ENCODE measurements at places on chromosomes 3 and 15.

- DNase-seq, result no peak
These were observed 24.8 kb upstream of the SLC25A38 start for GRCh38 chr3:39358333-39358732.

DNA sequence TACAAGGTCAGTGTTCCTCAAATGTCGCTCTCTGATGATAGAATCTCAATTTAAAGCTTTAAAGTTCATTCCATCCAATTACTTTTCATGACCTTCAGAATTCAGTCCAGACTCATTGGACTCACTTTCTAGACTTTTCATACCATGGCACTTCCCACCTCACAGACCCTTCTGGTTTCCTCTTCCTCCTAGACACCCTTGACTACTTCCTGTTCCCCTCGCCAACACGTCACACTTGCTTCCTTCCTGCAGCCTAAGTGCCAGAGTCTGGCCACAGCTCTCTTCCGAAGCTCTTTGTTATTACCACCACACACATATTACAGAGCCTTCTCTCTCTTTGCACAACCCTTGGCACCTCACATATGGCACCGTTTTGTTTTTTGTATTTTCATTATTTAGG, 59.1 kb upstream of the UMPS start:
- DNase-seq, result no peak

DNA sequence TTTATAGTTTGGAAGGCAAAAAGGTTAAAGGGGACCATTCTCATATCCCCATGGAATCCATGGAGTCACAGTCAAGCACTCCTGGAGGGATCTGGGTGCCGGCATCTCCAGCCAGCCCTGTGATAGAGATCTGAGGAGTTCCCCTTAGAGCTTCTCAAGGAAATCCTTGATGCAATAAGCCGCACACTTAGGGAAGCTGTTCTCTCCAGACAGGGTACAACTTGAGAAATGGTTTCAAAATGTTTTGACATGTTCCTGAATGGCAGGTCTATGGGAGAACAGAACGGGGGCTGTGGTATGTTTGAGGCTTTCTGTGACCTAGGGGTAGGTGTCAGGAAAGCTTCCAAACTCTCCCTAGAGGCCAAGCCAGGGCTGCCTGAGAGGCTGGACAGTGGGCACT, 292.9 kb downstream of the TLE3 start:
- DNase-seq, result no peak

DNA sequence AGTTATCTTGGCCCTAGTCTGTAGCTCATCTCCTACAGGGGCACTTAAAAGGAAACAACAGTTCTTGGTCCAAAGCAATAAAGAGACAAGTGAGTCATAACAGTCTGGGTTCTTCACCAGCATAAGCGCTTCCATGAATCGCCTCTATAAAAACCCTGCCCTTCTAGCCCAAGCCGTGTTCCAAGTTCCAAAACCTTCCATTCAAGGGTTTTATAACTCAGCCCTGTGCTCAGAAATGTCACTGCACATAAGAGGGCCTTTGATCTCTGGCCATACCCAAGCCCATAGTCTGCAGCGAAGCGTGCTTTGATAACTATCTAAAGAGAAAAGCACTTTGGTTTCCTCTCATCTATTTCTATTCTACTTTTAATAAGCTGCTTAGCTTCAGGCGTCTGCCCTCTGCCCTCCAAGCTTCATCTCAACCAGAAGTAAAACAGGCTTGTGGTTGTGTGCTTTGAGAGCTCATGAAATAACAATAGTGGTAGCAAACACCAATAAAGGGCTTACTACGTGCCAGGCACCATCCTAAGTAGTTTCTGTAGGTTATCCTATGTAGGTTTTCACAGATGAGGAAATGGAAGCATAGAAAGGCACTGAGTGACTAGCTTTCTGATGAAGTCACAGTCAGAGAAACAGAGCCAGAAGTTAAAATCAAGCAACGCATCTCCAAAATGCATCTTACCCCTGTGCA, 64.0 kb upstream of the AKAP13 start:
- DNase-seq, result no peak

- DNase-seq, result no peak
These were observed 435 bp downstream of the SLC35G2 start for GRCh38 chr3:136819392-136819730.

GRCh38 chr3:71101014-71101413, 482.5 kb downstream of the FOXP1 start:
- DNase-seq, result no peak

- DNase-seq, result no peak
These were observed 229.8 kb downstream of the SNRPN start for GRCh38 chr15:25184356-25185155.

DNA sequence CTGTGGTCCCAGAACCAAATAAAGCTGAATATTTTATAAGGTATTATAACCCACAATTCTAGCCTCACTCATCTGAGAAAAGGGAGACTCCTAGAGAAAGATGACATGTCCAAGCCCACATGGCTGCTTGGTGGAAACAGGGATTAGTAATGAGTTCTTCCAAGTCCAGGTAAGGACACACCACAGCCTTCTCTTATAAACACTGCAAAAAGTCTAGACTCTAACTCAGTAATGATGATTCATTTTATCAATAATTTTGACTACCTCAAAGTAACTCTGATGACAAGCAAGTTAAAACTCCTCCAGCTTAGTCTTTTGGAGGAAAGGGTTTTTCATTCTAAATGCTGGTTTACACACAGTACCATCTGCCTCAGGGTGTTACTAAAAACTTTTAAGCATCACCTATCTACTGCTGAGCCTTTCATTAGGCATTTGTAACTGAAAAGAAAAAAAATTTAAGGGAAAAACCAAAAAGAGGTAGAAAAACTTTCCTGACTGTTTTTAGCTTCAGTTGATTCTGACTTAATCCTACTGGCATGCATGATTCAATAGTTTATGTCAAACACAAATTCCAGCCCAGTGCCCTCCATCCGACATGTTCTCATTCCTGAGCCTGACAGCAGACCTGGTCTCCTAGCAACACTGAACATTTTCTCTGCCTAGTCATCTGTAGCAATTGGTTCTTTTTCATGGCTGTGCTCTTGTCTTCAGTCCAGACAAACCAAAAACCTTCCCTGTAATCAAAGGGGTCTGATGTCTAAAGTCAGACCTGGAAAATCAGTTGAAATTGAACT, 43.9 kb downstream of the P3H2 start:
- no peak for DNase-seq

DNA sequence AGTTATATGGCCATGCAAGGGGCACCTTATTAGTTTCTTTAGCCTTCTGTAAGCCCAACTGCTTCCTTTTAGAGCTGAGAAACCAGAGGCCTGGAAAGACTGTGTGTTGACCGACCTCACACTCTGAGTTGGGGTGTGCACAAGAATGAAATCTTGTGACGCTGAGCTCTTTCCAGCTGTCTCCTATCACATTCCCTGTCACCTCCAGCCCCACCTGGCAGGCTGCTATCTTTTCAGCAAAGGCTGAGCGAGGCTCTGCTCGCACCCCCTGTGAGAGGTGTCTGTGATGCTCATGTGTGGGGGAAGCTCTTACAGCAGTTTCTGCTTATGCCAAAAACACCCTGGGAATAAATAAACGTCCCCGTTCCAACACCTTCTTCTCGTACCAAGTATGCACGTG, 27.0 kb upstream of the LPP start:
- no peak for DNase-seq

DNA sequence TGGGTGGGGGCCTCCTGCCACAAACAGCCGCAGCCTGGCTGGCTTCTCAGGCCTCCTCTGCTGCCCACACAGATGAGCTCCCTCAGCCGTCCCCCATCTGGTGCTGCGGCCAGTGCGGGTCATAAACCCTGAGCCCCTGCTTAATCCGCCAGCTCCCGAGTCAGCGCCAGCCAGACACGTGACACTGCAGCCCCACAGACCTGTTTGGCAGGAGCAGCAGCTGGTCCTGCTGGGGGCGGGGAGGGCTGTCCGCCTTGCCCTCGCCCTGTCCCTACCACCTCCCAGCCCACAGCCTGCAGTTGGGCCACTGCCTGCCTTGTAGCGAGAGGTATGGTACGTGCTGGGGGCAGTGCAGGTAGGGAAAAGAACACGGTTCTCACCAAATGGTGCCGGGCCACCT, 86.2 kb downstream of the IQSEC1 start:
- no peak for DNase-seq

DNA sequence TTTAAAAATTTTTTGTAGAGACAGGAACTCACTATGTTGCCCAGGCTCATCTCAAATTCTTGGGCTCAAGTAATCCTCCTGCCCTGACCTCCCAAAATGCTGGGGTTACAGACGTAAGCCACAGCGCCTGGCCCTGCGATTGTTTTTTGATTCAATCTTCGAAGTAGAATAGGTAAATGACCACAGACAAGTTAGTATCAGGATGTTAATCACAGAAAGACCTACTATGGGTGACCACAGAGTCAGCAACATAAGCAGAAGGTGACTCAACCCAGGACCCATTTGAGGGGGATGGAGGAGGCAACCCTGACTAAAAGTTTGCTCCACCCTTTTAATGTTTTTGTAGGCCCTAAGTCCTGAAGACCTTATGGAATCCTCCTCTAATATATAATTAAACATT, 10.0 kb upstream of the USP3 start:
- no peak for DNase-seq

DNA sequence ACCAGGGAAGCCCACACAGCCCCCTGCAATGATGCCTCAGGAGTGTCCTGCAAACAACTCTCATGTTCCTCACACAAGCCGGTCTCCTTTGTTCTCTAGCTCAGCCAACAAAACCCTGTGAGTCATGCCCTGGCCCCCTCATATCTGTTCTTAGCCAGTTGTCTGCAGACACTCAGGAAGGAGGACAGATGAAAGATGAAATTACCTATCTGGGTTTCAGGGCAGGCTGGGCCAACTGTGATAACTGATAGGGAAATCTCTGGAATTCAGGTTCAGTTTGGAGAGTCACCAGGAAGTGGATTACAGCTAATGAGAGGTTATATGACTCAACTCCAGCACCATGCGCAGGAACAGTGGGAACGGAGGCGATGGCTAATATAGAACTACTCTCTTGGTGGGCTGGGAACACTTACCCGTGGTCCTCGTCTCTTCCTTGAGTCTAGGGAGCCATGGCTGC, 352.0 kb upstream of the ADAMTS9 start:
- no peak for DNase-seq

- DNase-seq, result no peak
These were observed 24.0 kb upstream of the FRMD5 start for GRCh38 chr15:44219073-44219472.

GRCh38 chr15:76286271-76286879, 24.9 kb downstream of the ETFA start:
- DNase-seq, result no peak

- DNase-seq, result no peak
These were observed 34.0 kb downstream of the BHLHE40 start for GRCh38 chr3:5013021-5013906.

GRCh38 chr3:64541803-64542202, 146.0 kb downstream of the ADAMTS9 start:
- no peak for DNase-seq

DNA sequence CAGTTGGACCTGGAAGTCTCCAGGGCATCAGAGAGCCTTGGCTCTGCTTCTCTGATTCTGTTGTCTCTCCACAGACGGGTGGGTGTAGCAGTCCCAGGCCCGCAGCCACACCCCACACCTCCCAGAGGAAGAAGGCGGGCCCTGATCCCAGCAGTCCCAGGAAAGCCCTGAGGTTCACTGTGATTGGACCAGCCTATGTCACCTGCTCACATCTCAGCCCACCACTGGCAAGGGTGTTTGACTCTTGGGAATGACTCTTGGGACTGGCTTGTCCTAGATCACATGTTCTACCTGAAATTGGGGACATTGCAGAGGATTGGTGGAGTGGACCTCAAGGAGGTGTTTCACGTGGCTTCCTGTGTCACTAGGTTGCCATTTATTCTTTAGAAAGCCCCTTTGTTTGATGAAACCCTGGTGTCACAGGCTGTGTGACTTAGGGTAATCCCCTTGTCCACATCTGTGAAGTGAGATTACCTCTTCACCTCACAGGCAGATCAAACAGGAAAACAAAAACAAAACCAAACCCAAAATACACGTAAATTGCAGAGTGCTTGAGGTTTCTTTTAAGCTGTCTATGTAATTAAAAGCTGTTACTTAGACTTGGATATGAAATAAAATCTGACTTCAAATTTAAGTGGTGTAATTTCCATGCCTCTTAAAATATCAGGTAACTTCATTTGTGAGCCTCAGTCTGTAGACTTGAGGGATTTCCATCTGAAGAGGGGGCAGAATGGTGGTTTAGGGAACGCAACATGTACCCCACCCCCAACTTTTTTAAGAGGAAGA, 26.7 kb downstream of the FLNB start:
- peak; percentile 3 for DNase-seq

DNA sequence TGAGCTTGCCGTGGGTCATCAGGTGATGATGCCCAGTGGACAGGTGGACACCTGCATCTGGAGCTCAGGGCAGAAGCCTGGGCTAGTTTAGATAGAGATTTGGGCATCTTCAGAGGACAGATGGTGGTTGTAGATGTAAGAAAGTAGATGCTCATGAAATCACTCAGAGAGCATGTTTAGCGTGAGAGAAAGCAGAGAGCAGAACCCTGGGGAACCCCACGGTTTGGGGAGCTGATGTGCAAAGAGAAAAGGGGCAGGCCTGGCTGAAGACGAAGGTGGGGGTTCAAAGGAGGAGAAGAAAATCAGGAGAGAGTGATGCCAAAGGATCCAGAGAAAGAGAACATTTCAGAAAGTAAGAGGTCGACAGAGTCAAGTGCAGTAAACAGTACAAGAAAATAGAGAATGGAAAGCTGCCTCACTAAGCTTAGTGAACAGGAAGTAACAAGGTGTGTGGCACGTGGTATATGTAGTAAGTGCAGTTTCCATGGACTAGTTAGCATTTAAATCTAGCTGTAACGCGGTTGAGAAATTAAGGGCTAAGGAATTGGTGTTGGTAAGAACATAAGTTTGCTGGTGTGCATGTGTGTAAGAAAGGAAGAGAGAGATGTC, 13.5 kb downstream of the TIGIT start:
- DNase-seq, result no peak

GRCh38 chr3:116032176-116032575, 408.9 kb downstream of the GAP43 start:
- DNase-seq, result no peak

- no peak for DNase-seq
These were observed 33.5 kb upstream of the PDE8A start for GRCh38 chr15:84947947-84948830.

DNA sequence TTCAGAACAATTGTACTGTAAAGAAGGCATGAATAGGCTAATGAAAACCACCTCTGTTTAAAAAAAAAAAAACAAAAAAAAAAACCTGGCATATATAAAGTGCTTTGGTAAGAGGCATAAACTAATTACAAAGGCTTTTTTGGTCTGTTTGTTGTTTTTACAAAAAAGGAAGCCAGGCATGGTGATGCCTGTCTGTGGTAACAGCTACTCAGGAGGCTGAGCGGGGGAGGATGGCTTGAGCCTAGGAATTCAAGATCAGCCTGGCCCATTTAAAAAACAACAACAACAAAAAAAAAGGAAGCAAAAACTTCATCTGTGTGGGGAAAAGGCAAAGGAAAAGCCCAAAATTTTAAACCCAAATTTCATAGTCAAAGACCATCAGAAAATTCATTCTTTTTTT, 47.0 kb downstream of the OSBPL10 start:
- no peak for DNase-seq

DNA sequence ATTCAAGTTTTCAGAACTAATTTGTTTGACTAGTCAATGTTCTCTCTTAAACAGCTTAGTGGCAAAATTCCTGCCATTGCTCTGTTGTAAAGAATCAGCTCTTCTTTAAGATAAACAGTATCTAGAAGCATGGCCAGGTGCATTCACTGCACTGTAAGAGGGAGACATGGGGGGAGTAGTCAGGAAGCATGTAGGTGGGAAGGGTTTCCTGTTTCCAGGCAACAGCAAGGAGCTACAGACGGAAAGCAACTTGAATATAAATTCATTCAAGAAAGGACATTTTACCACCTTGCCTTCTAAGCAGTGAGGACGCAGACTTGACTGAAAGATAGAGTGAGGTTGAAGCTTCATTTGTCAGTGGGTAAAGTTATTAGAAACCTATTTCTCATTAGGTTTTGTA, 55.3 kb downstream of the BBX start:
- no peak for DNase-seq

All from T-helper 9 cell (primary cell).